Stromal cell of bone marrow (primary cell): ENCODE measurements at places on chromosomes 13 and 19.
A peak's percentile ranks its signal among the peaks of the same experiment; 100 is the strongest.

DNA sequence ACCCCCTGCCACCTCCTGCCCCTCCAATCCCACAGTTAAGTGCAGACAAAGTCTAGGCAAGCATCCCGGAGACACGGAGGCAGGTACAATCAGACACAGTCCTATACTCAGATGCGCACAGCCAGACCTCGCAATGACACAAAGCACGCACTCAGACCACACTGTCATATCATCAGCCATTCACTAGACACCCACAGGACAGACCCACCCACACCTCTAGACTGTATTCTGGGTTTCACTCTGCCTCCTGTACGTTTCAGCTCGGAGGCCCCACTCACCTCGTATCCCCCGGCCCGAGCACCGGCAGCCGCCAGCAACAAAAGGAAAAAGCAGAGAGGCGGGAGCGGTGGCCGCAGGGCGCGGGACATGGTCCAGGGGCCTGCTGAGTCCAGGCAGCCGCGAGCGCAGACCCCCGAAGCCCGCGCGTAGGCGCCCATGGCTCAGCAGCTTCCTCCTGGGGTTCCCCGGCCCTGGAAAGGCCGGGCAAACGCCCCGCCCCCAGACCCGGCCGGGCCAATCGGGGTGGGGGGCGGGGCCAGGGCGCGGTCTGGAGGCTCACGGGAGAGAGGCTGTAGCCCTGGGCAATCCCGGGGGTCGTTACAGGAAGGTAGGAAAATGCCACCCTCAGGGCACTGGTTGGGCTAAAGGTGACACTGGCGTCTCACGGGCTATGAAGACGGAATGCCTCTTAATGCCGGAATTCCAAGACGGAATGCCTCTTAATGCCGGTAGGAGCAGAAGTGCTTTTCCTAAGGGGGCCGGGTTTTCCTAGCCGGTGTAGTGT lies at the start of the genes MAN2B1 and WDR83:
MAN2B1 (minus strand) TSS at position 478 of the 784 bp plus-strand sequence; CDS start at position 437, 41 bp downstream.
WDR83 (plus strand) TSS at position 543 of the 784 bp plus-strand sequence. CDS start 2,984 bp downstream, outside the sequence.
- DNase-seq, result peak; percentile 48

- peak; percentile 41 for DNase-seq
These were observed 306 bp downstream of the ZNF540 start for GRCh38 chr19:37594982-37595382.

DNA sequence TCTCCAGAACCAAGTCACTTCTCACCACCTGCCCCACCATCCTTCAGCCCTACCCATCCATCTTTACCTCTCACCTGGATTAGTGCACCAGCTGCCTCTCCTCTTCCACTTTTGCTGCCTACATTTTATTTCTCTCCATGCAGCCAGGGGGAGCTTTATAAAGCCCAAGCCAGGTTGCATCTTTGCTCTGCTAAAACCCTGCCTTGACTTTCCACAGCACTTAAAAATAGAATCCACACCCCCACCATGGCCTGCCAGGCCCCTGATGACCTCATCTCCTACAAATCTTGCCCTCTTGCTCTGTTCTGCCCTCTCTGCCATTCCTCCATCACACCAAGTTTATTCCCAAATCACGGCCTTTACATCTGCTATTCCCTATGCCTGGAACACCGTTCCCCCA lies 1.8 kb downstream of the HOOK2 start:
- no peak for DNase-seq

GRCh38 chr19:46288896-46289588 lies 7.8 kb upstream of the HIF3A start:
- peak; percentile 40 for DNase-seq

DNA sequence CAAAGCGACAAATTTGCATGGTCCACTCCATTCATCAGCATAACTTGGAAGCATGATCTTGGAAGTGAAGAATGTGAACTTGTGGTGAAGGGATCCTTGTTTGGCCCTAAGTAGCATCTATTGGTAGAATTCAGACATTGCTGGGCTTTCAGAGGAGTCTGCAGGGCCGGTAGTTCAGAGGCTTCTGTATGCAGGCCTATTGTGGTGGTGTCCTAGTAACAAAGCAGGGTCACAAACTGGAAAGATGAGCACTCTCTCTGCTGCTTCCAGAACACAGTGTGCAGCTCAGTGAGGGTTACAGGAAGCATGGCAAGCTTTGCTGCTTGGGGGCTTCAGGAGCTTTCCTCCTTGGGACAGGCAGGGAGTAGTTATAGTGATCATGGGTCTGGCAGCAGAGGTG lies 206.0 kb downstream of the TDRD3 start:
- DNase-seq, result no peak

DNA sequence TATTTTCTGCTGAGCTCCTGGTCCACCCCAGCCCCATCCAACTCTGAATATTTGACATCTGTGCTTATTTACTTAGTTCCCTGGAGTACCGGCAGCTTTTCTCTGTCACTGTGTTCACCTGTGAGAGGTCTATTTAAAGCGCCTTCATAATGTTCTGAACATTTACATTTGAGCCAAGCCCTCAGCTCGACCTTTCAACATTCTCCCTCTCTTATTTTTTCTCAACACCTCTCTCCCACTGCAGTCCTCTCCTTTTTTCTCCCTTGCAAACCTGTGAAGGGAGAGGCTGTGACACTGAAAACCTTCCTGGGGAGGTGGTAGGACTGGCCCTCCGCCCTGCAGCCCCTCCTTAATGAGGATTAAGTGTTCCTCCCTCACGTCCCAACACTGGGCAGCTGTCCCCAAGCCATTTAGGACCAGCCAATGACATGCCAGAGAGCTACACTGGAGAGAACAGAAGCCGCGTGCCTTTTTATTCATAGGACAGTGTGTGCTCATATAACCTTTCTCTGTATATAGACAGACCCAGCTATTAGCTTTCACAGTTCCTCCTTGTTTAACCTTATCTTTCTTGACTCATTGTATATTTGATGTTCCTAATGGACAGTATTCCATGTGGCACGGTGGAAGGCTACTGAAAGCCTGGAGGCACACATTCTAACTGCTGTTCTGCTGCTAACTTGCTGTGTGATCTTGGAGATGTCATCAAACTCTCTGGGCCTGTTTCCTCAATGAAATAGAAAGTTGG lies 134.8 kb downstream of the NUFIP1 start:
- DNase-seq, result no peak

GRCh38 chr19:6528544-6529121 lies 2.2 kb upstream of the TNFSF9 start:
- no peak for DNase-seq

DNA sequence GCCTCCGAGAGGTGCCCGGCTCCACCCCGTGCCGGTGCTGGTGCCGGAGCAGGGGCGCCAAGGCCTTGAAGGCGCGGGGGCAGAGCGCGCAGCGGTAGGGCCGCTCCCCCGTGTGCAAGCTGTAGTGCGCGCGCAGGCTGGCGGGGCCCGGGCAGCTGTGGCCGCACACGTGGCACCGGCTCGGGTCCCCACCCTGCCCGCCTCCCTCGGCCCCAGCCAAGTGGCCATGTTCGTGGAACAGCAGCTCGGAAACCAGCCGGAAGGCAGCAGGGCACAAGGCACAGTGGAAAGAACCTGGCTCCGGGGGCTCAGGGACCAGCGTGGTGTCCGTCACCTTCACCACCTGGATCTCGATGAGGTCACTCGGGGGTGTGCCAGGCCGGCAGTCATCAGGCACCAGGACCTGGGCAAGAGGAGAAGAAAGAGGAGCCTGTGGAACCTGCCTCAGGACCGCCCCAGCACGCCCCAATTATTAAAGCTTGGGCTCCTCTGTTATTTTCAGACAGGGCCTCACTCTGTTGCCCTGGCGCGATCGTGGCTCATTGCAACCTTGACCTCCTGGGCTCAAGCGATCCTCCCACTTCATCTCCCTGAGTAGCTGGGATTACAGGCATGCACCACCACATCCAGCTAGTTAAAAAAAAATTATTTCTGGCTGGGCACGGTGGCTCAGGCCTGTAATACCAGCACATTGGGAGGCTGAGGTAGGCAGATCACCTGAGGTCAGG lies 2.0 kb downstream of the ZNF784 start:
- DNase-seq, result no peak

GRCh38 chr13:88622362-88622973 lies 951.3 kb downstream of the SLITRK5 start:
- DNase-seq, result no peak

DNA sequence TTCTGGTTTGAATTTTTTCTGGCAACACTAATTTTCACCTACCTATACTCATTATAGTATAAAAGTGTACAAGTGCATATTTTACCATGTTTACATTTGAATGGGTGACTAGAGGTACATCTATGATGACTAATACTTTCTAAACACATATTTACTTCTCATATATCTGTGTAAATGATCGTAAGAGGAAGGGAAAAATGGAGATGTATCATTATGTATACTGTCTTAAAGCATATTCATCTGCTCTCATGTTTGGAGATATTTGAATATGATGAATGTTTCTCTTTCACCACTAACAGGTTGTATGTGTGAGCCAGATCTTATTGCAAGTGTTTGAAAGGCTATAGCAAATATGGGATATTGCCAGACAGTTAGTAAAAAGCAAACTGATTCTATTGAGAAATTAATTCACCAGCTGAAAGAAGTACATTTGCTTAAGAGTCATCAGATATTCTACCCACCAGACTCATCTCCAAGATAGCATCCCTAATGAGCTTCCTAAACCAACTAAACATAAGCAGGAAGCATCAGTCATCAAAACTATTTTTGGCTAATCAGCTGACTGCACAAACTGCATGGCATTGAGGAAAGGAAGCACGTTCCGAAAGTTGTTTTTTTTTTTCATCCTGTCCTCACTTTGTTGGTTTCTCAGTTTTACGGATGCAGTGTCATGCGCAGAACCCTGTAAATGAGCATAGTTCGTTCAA lies 738.2 kb downstream of the GPC5 start:
- no peak for DNase-seq

DNA sequence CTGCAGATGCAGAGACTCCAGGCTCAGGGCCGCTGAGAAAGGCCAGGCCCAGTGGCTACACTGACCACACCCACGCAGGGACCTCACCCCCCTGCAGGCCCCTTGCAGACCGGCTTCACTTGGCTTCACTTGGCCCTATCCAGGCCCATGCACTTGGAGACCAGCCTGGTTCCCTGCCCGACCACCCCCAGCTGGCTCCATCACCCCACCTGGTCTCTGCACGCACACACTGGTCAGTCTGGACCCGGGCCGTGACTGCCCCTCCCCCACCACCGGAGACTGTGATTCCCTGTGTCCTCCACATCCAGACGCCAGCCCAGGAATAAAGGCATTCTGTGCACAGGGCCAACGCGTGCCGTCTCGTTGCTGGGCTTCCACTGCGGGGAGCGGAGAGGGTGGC lies 4.9 kb upstream of the EBI3 start:
- no peak for DNase-seq

DNA sequence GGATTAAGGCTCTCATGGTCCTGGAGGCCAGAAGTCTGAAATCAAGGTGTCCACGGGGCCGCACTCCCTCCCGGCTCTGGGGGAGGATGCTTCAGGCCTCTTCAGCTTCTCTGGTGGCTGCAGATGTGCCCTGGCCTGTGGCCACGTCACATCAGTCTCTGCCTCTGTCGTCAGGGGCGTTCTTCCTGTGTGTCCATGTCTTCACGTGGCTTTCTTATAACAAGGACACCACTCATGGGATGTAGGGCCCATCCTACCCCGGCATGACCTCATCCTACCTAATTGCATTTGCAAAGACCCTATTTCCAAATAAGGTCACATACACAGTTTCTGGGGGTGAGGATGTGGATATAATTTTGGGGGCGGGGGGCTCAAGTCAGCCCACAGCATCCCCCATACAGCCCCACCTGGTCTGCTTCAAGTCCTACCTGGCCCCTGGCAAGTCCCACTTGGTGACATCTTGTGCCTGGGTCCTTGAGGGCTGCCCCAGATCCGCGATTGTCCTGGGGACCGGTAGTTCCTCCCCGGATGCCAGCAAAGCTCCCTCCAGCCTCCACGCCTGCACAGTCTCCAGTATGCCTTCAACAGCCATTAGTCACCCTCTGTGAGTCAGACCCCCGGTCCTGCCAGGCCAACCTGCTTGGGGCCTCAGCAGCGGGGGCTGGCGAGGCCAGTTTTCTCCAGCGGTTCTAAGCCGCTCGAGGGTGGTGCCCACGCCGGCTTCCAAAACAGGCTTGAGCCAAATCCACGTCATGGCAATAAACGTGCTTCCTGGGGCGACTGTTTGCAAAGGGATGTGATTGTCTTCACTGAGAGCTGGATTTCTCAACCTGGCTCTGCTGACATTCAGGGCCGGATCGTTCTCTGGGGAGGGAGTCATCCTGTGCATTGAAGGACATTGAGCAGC lies 32.2 kb downstream of the MYO9B start:
- DNase-seq, result peak; percentile 99

DNA sequence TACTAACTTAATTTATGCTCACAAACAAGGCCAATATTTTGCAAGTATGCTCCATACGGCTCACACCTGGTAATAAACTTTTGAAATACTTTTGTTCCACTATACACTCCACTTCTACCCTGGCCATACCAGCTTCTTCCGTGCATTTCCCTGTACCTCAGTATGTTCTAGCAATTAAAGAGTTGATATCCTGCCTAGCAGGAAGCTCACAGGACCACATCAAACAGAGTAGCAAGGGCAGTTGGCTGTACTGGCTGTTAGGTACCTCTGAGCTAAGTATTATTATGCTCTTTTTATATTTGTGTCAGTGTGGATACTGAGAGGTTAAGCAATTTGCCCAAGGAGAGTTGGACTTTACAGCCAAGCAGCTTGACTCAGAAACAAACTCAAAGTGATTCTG lies 257.7 kb downstream of the SLITRK6 start:
- DNase-seq, result no peak

GRCh38 chr13:50015258-50015657 lies at the start of gene KCNRG:
Gene KCNRG (plus strand): TSS chr13:50015444. CDS start chr13:50015494, 50 bp downstream.
- peak; percentile 36 for DNase-seq

DNA sequence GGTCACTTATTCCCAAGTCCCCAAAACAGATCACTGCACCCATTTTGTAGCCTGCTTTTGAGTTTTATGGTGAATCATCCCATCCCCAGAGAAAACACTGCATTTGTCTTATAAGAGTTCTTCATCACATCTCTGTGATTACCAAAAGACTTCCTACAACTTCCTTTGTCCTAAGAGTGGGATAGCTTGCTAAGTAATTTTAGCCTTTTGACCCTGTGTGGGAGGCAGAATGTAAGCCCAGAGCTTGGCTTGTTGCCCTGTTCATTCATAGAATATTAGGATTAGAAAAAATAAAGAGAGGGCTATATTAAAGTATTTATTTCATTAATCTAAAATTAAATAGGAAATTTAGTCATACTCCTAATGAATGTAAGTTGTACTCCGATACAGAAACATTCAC lies 213.3 kb downstream of the MZT1 start:
- no peak for DNase-seq

- DNase-seq, result no peak
These were observed 9.0 kb downstream of the EGLN2 start for GRCh38 chr19:40808021-40808325.

DNA sequence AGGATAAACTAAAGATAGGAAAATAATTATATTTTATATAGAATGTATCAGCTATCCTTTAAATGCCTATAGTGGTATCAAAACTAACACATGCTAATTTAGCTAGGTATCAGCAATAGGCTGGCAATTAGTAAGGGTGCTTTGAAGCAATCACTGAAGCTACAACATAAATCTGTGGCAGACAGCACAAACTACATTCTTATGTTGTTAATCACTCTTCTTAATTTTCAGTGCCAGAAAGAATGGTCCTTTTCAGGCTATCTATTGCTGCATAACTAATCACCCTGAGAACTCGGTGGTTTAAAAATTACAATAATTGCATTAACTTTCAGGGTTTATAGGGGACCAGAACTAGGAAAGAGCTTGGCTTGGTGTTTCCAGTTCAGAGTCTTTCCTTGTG lies 963.1 kb downstream of the EFNB2 start:
- no peak for DNase-seq

GRCh38 chr19:32677657-32678056 lies 2.0 kb downstream of the RGS9BP start:
- no peak for DNase-seq
